Gastrocnemius medialis (tissue), 4 donors: ENCODE measurements at places on chromosomes 5 and 9.

- no peak for DNase-seq
Measured at GRCh38 chr5:120901199-120901598, 437.1 kb downstream of the PRR16 start.

DNA sequence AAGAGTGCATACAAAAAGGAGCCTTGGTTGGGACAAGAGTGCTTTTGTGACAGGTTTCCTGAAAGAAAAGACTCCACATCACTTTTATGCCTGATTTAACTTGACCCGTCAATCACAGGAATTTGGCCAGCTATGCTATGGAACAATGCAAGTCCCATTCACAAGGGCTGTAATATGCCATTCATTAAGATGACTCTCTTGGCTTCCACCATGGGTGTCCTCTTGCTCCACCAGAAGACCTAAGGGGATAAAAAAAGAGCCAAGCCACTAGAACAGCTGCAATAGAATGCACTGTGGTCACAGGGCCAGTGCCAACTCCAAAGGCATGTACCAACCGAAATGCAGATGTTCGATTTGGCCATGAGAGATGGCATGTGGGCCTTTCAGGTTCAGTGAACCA, 480.1 kb upstream of the MPDZ start:
- no peak for DNase-seq

- DNase-seq = no peak
Measured at GRCh38 chr9:134843740-134844139, 36.9 kb upstream of the FCN2 start.

DNA sequence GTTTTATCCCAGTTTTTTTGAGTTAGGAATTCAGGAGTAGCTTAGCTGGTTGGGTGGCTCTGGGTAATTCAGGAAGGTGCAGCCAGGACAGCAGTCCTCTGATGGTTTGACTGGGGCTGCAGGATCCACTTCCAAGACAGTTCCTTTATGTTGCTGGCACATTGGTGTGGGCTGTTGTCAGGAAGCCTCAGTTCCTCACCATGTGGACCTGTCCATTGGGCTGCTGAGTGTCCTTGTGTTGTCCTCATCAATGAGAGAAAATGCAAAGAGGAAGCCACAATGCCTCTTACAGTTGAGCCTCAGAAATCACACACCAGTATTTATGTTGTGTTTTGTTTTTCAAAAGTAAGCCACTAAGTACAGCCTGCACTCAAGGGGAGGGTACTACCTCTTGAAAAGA, 140.9 kb downstream of the MAST4 start:
- no peak for DNase-seq

DNA sequence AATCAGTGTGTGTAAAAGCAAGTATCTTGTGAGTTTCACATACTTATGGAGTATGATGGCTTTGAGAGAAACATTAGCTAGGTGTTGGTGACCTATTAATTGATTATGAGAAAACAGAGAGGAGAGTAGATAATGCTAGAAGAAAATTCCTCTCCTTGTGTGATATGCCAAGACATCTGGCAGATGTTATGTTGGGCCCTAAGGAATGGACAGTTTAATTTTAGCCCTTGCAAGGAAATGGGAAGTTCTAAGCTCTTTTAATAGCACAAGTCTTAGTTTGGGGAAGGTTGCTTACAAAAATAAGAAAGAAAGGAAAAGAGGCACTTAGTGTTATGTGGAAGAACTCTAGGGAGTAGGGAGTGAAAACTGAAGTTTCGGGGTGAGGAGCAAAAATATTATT, 5.1 kb downstream of the ZNF462 start:
- DNase-seq = no peak

- DNase-seq = no peak
Measured at GRCh38 chr5:142823126-142823525, 52.9 kb downstream of the ARHGAP26 start.
